ENCODE measurements at places on chromosomes 7 and 10.
A peak's percentile ranks its signal among the peaks of the same experiment; 100 is the strongest.

DNA sequence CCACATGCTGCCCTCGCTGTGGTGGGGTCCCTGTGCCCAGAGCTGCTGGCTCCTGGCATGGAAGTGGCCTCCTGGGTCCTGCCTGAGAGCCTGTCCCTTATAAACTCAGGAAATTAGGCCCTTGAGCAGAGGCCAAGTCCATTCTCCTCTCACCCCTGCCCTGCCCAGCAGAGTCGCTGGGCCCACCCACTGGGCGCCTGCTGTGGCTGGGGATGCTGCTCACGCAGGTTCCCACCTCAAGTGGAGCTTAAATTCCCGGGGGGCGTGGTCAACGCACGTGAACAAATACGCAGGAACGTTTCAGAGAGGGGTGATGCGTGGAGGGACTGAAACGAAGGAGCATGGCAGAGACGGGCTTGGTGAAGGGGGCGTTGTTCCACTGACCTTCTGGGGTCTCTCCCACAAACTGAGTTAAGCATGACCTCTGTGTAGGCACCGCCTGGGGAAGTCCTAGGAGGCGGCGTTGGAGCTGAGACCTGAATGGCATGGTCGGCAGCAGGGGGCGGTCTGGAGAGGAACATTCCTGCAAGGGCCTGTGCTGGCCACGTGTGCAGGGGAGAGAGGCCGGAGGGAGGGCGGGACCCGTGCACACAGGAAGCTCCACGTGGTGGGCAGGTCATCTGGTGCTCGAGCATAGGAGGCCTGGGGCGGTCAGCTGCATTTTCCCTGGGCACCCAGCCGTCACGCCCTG lies 27.9 kb downstream of the FAM20C start:
- no peak for DNase-seq

GRCh38 chr10:44394696-44395381 lies 9.9 kb upstream of the CXCL12 start:
- DNase-seq: no peak

DNA sequence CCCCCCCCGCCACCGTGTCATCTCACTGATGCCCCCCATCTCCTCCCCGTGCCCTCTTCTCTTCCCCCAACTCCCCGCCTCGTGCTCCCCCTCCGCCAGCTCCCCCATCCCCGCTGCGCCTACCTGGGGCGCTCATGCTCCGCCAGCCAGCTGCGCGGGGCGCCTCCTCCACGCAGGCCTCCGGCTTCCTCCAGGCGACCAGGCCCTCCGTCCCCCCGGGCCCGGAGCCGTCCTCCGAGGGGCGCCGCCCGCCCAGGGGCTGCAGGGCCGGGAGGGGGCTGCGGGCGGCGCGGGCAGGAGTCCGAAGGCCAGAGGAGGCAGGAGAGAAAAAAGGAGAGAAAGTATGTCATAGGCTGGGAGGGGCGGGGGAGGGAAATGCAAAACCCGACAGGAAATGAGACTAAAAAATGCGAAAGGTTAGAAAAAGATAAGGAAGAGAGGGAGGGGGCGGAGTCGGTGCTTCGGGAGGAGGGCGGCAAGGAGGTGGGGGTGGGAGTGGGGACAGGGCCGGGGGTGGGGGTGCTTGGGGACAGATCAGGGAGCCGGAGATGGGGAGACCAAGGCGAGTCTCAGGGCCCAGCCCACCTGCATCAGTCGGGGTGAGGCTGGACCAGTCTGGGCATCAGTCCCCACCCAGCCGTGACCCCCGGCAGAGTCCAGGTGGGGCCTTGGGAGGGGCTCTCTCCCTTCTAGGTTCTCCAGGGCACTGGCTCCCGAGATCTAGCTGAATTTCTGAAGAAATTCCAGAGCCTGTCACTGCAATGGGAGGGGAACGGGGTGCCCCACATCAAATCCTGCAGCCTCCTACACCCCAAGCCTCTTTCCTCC lies at the start of gene CARD11:
TSS of gene CARD11 (minus strand) at position 324 of the 828 bp plus-strand sequence. CDS start 85,361 bp downstream, outside the sequence.
- peak; percentile 77 for DNase-seq

DNA sequence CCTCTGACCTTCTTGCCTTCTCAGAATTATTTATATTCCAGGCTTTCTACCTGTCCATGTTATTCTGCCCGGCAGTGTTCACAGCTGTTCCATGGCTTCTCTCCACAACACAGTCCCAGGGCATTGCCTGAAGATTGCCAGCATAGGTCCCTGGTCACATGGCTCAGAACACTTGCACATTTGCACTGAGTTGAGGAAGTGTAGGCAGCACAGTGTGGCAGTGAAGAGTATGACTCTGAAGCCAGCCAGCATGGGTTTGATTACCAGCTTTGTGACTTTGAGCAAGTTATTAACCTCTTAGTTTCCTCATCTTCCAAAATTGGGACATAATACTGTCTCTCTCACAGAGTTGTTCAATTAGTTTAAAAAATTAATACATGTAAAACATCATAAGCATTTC lies 73.2 kb upstream of the NEUROD6 start:
- no peak for DNase-seq

- DNase-seq: no peak
Measured at GRCh38 chr7:139871331-139871730, 42.3 kb downstream of the TBXAS1 start.

- DNase-seq: no peak
Measured at GRCh38 chr7:27159266-27160144, 3.0 kb upstream of the HOXA7 start.

DNA sequence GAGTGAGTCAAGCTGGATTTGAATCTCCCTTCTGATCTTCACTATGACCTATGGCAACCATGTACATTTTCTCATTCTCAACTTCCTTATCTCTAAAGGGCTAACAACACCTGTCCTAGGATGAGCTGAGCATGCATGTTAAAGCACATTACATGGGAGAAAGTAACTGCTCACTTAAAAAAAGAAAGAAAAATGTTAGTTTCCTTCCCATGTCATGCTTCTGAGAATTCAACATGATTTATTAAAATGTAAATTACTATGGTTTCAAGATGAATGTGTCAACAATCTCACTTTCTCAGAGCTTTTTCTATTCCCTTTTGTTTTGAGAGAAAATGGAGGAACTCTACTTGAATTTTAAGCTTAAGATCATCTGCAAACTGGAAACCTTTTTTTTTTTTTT lies 295.3 kb downstream of the SKIDA1 start:
- DNase-seq: no peak
